Choroid plexus epithelial cell (primary cell): ENCODE measurements at places on chromosomes 1 and 21.

- no peak for DNase-seq
These were observed 45.3 kb upstream of the ITPKB start for GRCh38 chr1:226784081-226785049.

DNA sequence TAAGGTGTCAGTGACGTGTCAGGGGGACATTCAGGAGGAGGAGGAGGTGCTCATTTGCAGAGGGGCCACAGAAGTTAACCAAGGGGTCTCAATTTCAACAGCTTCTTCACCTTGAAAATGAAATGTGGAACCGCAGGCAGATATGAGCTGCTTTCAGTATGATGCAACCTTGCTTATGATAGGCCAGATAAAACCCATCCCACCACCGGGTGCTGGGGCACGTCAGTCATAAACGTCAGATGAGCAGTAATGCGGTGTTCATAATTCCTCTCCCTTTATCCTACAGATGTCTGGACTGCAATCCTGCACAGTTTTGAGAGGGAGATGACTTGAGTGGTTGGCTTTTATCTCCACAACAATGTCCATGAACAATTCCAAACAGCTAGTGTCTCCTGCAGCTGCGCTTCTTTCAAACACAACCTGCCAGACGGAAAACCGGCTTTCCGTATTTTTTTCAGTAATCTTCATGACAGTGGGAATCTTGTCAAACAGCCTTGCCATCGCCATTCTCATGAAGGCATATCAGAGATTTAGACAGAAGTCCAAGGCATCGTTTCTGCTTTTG is 1.7 kb downstream of the PTGFR start:
- DNase-seq = no peak

DNA sequence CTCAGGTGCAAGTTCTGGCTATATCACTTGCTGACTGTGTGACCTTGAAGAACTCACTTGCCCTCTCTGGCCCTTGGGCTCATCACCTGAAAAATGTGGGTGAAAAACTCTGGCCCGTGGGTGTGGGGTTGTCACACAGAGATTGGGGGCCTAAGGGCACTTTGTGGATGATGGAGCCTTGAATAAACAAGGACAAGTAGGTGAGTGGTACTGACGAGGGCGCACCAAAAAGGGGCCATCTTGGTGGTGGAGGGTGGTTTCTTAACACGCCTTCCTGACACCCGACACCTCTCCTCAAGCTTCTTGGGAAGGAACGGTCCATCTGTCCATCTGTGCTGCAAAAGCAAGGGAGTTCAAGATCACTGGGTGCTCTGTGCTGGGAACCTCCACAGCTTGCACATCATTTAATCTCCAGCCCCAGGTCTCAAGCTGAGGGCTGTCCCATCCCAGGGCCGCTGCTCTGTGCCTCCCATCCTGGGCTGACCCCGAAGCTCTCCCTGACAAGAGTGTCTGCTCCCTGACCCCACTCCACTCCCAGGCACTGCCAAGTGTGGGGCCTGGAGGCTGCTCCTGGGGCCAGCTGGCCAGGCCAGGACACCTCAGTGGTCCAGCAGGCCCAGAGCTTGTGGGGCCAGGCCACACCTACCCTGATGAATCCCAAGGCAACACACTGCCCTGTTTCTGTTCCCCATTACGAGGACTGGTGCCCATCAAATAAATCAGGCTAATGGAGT is 97.3 kb downstream of the GLIS1 start:
- DNase-seq = no peak

- no peak for DNase-seq
These were observed 13.2 kb downstream of the DISC1 start for GRCh38 chr1:231639819-231640218.

DNA sequence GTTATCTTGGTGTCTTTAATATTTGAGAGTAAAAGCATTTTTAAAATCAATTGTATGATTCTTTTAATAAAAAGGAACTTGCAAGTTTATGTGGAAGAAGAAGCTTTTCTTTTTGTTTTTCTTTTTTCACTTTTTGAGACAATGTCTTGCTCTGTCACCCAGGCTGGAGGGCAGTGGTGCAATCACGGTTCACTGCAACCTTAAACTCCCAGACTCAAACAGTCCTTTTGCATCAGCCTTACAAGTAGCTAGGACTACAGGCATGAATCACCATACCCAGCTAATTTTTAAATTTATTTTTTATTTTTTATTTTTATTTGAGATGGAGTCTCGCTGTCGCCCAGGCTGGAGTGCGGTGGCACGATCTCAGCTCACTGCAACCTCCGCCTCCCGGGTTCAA is 34.1 kb downstream of the CMPK1 start:
- DNase-seq = peak; percentile 41

DNA sequence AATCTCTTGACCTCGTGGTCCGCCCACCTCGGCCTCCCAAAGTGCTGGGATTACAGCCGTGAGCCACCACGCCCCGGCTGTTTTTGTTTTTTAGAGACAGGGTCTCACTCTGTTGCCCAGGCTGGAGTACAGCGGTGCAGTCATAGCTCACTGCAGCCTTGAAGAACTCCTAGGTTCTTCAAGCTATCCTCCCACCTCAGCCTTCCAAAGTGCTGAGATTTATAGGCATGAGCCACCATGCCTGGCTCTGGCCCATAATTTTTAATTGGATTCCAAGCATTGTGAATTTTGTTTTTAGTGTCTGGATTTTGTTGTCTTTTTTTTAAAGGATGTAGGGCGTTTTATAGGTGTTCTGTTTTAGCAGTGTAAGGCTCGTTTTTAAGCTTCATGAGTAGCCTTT is 28.6 kb upstream of the TXLNA start:
- no peak for DNase-seq
